ENCODE measurements at places on chromosomes 5 and 9. TPM values are rescaled to one million over a fixed set of nuclear protein-coding genes. Genes with fewer than 3 reads are reported as not detected.

LYSMD3 gene
- 20.7 TPM for total RNA-seq

MEF2C gene
- total RNA-seq: 94.1 TPM

GARIN3 gene
- total RNA-seq: not detected

IL3 gene
- not detected for total RNA-seq

ROR2 gene
- total RNA-seq: 24.7 TPM

PRRX2 gene
- 20.8 TPM for total RNA-seq

IGFBPL1 gene
- 5.5 TPM for total RNA-seq

SEC24A gene
- total RNA-seq: 27.4 TPM

GRCh38 chr9:107378006-107378405, 94.9 kb downstream of the RAD23B start:
- no peak for DNase-seq

GRCh38 chr9:126690431-126691051, 76.8 kb downstream of the LMX1B start:
- DNase-seq: peak; percentile 80

GRCh38 chr5:68141494-68141893, 74.1 kb upstream of the PIK3R1 start:
- no peak for DNase-seq

- no peak for DNase-seq
Measured at GRCh38 chr9:113148372-113148705, 2.5 kb upstream of the SLC31A2 start.

DNA sequence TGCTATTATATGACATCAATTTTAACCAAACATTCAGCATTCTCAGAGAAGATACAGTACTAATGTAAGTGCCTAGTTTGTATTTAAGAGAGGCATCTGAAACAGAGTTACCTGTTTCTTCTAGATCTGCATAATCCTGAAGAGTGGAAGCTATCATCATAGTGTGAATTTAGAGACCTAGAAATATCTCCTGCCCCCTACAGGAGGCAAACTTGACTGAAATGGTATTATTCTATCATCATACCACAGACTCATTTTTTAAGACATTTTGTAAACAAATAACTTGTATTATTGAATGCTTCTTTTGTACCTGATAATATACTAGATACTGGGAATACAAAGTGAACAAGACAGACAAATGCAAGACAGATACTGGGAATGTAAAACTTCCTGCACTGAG, 216.8 kb upstream of the RPS23 start:
- no peak for DNase-seq

DNA sequence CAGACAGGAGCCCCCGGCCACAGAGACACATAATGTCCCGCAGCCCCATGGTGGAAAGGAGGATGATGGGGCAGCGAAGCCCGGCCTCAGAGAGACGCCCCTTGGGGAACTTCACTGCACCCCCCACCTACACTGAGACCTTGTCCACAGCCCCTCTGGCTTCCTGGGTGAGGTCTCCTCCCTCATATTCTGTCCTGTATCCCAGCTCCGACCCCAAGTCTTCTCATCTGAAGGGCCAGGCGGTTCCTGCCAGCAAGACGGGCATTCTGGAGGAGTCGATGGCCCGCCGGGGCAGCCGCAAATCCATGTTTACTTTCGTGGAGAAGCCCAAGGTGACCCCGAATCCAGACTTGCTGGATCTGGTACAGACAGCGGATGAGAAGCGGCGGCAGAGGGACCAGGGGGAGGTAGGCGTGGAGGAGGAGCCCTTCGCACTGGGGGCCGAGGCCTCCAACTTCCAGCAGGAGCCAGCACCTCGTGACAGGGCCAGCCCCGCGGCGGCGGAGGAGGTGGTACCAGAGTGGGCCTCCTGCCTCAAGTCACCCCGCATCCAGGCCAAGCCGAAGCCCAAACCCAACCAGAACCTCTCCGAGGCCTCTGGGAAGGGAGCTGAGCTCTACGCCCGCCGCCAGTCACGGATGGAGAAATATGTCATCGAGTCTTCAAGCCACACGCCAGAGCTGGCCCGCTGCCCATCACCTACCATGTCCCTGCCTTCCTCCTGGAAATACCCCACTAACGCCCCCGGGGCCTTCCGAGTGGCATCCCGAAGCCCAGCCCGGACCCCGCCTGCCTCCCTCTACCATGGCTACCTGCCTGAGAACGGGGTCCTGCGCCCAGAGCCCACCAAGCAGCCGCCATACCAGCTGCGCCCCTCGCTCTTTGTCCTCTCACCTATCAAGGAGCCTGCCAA, 8.9 kb downstream of the SYNPO start:
- DNase-seq: no peak

DNA sequence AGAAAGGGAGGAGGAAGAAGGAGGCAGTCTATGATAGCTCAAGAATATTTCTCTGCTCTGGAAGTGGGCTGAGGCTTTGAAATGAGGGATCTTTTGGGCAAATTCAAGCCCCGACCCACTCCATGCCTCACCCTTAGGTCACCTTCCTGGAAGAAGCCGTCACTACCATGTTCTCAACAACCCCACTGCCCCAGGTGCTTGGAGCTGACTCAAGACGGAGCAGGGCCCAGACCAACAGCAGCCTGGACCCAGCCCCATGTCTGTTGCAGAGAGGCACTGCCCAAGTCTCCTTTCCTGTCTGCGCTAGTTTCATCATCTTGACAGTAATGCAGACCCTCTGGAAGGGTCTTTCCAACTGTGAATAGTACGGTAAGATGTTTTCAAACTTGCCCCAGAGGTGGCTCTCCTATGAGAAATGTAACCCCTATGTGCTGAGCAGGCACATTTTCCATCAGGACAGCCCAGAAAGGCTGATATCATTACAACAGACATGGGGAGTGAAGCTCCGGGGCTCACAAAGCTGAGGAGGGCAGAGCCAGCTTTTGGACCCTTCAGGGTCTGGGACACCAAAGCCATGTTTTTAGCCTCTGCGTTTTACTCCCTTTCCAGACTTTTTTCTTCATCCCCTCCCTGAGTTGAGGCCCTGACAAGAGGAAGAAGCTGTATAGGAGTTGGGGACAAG, 128.2 kb upstream of the LARP1 start:
- no peak for DNase-seq

- no peak for DNase-seq
Measured at GRCh38 chr5:104573949-104574709, 1011.5 kb upstream of the NUDT12 start.

- no peak for DNase-seq
Measured at GRCh38 chr9:36818965-36819870, 214.8 kb downstream of the PAX5 start.

GRCh38 chr5:34656700-34657273, 659 bp downstream of the RAI14 start:
- DNase-seq: no peak

DNA sequence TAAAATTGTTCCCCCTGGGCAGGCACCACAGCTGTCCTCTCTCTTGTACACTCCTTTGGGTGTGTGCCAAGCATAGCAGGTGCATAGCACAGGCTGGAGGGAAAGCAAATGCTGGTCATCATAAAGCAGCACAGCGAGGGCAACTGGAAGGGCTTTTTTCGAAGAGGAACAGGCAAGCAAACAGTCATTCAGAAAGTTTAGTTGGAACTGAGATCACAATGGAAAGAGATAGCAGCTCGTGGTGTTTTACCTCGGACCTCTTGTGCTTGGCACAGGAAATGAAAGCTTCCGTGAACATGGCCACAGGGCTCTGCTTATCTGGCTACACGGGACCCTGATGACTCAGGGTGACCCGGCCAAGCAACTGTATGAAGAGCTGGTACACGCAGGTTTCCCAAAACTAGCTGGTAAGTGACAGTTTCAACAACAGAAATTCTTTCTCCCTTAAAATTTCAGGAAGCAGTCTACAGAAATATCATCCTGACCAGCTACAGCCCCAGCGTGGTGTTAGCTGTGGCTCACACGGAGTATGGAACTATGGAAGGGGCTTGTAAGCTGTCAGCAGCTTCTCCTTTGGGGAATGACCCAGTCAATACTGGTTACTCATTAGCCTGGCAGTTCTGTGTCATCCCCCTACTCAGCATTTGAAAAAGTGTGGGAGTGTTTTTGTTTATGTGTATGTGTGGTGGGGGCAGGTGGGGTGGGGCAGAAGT, 48.1 kb downstream of the POC5 start:
- no peak for DNase-seq

GRCh38 chr5:143372187-143372829, 31.2 kb downstream of the NR3C1 start:
- no peak for DNase-seq

GRCh38 chr9:120892748-120893610, 16.0 kb upstream of the PHF19 start:
- DNase-seq: no peak

- no peak for DNase-seq
Measured at GRCh38 chr5:170486371-170486770, 17.4 kb upstream of the KCNIP1 start.

GRCh38 chr5:13359344-13359743, 585.1 kb downstream of the DNAH5 start:
- no peak for DNase-seq

- DNase-seq: no peak
Measured at GRCh38 chr9:123000371-123001068, 32.9 kb upstream of the GPR21 start.

GRCh38 chr5:100899675-100900074, 3.4 kb downstream of the ST8SIA4 start:
- DNase-seq: no peak

- no peak for DNase-seq
Measured at GRCh38 chr5:128896675-128897074, 68.6 kb upstream of the SLC27A6 start.

- peak; percentile 61 for DNase-seq
Measured at GRCh38 chr9:130262771-130263170, 2.8 kb upstream of the HMCN2 start.

DNA sequence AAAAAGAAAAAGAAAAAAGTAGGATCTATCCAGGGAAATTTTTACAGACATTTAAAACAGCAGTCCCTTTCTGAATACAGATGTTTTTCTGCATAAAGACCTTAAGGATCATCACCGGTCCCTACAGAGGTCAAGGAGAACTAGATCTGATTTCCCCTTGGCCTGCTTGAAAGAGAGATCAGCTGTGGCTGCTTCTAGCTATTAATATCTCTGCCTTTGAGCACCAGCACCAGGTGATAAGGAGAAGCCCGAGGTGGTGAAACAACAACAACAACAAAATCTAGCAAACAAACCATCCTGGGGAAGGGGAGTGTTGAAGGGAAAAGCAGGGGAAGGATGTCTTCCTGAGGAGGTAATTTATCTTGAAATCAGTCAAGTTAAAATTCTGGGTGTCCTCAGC, 42.1 kb downstream of the ZNF366 start:
- no peak for DNase-seq

GRCh38 chr5:132886064-132886823, 12.8 kb downstream of the LEAP2 start:
- no peak for DNase-seq

GRCh38 chr5:110968246-110969005, 103.1 kb upstream of the TSLP start:
- DNase-seq: no peak

GRCh38 chr9:137631345-137632229, 12.8 kb downstream of the EHMT1 start:
- DNase-seq: peak; percentile 12

DNA sequence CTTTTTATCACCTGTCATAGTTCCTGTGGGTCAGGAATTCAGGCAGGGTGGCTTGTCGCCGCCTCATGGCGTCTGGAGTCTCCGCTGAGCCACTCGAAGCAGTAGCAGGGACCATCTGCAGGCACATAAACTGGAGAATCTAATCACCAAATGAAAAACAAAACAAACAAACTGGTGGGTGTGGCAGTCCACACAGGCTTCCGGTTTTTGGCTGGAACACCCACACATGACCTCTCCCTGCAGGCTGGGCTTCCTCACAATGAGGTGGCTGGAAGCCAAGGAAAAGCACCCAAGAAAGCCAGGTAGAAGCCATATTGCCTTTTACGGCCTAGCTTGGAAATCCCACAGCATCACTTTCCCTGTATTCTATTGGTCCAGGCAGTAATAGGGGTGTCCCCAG, 197.0 kb downstream of the SYK start:
- no peak for DNase-seq

GRCh38 chr5:111562561-111562960, 50.2 kb upstream of the STARD4 start:
- no peak for DNase-seq
